Stimulated activated CD4-positive, alpha-beta T cell treated with anti-CD3 and anti-CD28 coated beads, Interleukin-1b, Interleukin-23, amount 100 ng/mL, for 48 hours (primary cell): ENCODE measurements at places on chromosomes 5 and 9.
A peak's percentile ranks its signal among the peaks of the same experiment; 100 is the strongest.

GRCh38 chr5:74833537-74834266, 32.5 kb downstream of the FAM169A start:
- DNase-seq = no peak

- no peak for DNase-seq
These were observed 111.1 kb downstream of the WDR70 start for GRCh38 chr5:37490120-37490810.

- DNase-seq = no peak
These were observed 7.8 kb downstream of the MED10 start for GRCh38 chr5:6370580-6370979.

DNA sequence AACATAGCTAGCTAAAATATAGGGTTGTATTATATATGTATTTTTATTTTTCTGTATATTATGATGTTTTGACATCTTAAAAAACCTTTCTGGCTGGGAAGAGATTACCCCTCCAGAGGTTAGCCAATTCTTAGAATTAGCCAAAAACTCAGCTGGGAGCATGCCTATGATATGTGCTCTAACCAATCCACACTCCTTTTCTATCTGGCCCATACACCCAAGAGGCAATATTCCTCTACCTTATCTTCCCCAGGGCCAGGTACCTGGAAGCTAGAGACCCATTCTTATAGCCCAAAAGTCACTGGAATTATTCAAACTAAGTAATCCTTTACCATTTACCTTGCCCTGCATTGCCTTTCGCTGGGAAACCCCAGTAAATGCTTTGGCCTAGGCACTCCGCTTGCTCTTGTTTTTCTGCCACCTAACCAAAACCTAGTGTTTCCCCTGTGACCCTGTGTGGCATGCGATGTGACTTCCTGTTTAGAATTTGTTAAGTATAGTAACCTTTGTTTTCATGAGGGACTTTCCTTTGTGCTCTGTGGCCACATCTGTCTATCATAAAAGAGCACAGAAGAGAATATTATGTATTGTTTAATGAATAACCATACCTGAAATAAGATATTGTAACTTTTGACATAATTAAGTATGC, 37.4 kb downstream of the CSNK1G3 start:
- peak; percentile 32 for DNase-seq

- no peak for DNase-seq
These were observed 56.8 kb downstream of the GLIS3 start for GRCh38 chr9:4243113-4243512.

GRCh38 chr5:113735751-113736150, 222.3 kb downstream of the YTHDC2 start:
- DNase-seq = no peak

DNA sequence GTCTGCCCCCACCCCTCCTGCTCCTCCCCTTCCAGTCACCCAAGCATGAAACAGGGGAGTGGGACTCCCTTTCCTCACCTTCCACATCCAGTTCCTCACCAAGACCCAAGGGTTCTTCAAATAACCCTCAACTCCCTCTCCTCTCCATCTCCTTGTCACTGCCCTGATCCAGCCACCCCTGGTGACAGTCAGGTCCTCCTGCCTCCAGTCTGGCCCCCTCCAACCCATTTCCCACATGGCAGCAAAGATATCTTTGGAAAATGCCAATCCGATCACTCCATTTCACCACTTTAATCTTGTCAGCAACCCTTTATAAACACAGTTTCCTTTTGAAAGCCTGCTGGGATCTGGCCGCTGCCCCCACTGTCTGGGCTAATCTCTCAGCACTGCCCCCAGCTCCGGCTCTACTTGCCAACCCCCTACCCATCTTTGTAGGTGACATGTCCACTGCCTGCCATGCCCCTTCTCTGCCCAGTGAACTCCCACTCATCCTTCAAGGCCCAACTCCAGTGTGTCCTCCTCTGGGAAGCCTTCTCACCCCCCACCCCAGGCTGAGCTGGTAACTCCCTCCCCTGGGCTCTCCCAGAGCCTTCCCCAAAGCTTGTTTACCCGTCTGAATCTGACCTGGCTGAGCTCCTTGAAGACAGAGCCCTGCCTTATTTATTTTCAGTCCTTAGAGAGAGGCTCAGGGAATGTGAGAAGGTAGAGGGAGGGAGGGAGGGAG, 781 bp upstream of the MYOZ3 start:
- no peak for DNase-seq

GRCh38 chr5:136182618-136183017, 10.3 kb downstream of the SMIM32 start:
- no peak for DNase-seq

GRCh38 chr5:112614285-112614684, 123.4 kb upstream of the APC start:
- no peak for DNase-seq

DNA sequence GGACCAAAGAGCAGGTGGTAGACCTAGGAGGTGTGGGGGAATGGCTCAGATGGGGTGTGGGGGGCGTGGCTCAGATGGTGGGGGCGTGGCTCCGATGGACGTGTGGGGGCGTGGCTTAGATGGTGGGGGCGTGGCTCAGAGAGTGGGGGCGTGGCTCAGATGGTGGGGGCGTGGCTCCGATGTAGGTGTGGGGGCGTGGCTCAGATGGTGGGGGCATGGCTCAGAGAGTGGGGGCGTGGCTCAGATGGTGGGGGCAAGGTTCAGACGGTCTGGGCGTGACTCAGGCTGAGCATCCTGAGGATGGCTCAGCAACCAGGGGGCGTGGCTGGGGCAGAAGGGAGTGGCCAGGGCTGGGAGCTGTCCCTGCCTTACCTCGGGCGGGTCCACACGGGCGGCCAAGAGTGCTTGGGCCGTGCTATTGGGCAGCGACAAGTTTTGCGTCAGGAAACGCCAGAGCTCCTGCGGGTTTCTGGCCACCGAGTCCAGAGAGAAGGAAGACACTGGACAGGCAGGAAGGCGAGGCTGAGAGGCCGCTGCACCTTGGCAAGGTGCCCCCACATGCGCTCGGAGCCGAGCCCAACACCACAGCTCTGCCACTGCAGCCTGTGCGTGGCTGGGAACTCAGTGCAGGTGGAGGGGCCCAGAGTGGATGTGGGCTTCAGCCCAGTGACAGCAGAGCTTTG, 5.9 kb downstream of the ABCA2 start:
- peak; percentile 89 for DNase-seq
